Stimulated activated CD4-positive, alpha-beta T cell treated with anti-CD3 and anti-CD28 coated beads, Interleukin-4, amount 100 ng/mL, for 24 hours (primary cell): ENCODE measurements at places on chromosomes 5 and 9.

GRCh38 chr5:139167063-139167462 lies 31.1 kb downstream of the SIL1 start:
- DNase-seq = no peak

DNA sequence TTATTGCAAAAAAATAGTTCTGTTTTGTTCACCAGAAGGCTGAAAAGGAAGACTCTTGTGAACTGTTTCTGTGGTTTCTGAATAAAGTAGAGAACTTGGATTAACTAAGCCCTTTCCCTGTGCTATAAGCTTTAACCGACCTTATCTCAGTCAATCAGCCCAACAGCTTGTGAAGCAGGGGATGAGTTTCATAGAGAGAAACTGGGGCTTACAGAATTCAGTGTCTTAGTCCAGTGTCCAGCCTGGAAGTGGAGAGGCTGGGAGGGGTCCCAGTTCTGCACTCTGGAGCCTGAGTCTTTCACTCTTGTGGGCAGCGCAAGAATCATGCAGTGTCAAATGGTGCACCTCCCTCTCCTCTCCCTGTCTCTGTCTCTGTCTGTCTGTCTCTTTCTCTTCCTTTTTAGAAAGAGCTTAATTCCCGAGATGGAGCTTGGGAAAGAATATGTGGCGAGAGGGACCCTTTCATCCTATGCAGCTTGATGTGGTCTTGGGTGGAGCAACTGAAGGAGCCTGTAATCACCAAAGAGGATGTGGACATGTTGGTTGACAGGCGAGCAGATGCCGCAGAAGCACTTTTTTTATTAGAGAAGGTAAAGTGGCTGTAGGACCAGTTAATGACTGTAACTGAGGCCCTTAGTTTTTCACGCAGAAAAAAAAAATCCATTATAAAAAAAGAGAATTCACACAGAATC lies 17.0 kb downstream of the PTPDC1 start:
- no peak for DNase-seq

DNA sequence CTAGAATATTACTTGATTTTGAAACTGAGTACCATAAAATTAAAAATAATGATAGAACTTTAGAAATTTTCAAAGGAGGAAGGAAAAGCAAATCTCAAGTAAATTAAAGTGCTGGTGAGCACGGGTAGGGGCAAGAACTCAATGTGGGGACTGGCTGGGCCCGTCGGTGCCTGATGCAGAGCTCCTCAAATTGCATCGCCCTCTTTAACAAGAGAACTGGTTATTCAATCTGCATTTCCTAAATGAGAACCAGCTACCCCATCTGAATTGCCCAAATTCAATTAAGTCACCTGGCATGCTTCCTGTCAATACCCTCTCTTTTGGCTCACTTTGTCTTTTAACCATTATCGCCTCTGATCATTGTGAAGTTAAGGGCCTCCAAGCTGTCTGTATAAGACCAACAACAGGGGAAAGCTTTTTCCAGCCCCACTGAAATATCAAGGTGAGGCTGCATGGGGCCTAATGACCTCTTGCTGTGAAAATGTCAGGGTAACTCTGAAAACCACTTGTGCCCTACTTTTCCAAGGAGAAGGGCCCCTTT lies 316.7 kb downstream of the SLIT3 start:
- no peak for DNase-seq

DNA sequence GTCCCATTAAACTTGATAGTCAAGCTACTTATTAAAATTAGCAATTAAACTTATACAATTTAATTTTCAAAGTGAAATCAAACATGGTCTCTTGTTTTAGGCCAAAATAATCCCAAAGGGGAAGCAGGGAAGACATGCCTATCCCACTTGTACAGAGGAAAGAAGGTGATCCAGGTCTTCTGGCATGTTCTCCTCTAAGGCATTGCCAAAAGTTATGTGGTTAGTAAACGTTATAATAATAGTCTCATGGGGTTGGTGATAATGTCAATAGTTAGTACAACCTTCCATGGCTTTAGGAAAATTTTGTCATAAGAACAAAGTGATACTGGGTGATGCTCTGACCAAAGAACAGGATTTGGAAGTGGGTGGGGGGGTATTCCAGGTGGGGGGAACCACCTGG lies 52.8 kb downstream of the ROR2 start:
- DNase-seq = no peak

GRCh38 chr5:139741823-139742172 lies 53.8 kb upstream of the PSD2 start:
- DNase-seq = no peak
